Endodermal cell (in vitro differentiated cells): ENCODE measurements at places on chromosomes 5 and 9.

DNA sequence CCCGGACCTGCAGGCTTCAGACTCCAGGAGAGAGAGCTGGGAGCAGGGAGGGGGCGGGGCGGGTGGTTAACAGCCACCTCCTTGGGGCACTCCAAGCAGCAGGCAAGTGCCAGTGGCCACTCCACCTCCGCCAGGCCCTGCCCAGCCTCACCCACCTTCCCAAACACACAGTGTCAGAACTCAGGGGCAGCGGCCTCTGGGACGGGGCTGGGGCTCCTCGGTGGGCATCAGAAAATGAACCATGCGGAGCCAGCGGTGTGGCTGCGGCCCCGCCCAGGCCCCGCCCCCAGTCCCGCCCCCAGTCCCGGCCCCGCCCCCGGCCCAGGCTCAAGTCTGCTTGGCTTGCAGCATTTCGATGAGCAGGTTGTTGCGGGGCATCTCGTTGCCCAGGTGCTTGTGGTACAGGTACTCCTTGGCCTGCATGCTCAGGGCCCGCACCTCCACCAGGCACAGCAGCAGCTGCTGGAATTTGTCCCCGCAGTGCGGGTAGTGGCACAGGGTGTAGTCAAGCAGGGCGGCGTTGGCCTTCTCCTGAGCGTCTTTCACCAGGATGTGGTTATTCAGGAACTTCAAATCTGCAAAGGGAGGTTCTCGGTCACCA, 24.7 kb downstream of the NR5A1 start:
- DNase-seq, result peak; percentile 90

- DNase-seq, result no peak
These were observed 364 bp downstream of the RPS6 start for GRCh38 chr9:19379697-19380046.

DNA sequence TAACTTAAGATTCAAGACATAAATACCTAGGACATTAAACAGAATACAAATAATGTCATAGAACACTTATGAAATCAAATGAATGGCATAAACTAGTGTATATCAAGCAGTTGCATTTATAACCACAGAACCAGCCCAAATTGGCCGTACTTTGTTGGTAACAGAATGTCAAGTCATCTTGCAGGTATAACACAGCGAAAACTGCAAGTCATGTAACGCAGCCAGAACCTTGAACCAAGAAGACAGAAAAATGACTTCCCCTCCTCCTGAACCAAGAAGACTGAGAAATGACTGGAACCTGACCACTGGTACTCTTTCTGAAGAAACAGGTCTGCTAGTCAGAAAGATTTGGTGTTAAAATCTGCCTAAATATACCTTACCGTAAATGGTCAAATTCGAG, 38.9 kb downstream of the ANKRD31 start:
- DNase-seq, result no peak

DNA sequence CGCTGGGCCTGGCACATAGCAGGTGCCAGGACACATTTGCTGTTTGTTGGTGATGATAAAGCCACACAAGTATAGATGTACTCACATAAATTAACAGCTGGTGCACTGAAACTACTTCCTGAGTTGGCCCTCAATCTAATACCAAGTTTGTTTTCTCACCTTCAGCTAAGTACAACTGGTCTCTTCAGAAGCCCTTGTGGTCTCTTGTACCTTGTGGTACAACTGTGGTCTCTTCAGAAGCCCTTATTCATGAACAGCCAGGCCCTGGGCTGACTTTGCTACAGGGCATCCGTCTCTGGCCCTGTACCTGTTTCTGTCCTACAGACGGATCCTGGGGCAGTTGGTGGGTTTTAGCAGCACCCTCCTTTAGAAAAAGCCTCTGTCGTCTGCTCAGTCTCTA, 81.5 kb downstream of the DAB2IP start:
- no peak for DNase-seq

DNA sequence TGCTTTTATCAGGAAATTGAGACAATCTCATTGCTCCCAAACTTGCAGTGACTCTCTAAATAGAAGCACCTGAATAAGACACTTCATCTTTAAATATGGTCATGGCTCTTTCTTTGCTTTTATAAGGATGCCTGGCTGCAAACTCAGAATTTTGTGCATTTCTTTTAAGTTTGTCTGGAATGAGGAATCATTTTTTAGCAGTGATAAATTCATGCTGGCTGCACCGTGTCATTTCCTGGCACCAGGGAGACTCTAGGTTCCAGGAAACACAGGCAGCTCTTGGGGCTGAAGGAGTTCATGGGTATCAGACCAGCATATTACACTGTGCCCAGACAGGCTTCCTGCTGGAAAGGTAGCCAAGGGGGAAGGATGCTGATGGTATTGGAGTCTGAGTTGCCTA, 109.9 kb downstream of the NUDT12 start:
- DNase-seq, result no peak

DNA sequence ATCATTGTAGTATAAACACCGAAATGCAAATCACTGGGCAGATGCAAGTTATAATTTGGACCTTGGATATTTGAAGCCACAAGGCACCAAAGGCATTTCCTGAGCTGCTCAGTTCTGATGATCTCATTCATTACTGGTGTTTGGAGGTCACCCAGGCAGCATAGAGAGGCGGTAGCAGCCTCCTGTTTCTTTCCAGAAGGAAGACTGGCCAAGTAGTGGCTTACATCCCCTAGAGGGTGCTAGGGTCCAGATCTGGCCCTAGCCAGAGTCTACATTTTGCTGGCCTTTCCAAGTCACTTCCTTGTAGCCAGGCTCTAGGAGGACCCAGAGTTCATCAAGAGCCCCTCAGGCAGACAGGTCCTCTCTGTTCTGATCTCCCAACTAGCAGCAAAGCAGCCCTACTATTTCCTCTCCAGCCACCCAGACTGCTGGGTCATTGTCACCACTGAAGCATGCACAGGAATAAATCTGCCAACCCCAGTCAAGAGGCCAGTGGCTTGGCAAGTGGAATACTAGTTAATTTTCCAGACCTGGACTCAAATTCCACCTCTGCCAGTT, 33.4 kb upstream of the TTC1 start:
- DNase-seq, result no peak

DNA sequence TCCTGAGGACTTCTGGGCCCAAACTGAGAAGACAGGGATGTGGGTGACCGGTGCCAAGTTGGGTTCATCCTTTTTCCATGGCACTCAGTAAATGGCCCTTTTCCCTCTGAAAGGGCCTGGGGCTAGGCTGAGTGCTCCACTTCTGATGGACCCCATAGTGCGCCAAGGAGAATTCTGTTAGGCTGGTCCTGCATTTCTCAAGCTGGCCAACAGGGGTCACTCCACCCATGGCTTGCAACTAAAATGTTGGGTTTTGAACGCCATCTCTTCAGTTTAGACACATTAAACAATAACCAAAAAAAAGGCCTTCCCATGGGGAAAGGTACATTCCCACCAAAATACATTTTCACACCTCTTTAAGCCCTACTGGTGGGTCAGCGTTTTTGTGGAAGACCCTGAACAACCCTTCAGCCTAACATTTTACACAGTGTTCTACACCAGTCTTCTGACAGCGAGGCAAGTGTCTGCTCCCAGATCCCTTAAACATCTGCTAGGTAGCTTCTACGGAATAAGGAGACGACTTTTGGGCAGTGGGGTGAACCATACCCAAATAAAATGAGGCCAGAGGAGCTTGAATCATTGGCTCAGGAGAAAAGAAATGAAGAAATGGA, 27.3 kb downstream of the CNTFR start:
- DNase-seq, result peak; percentile 83

DNA sequence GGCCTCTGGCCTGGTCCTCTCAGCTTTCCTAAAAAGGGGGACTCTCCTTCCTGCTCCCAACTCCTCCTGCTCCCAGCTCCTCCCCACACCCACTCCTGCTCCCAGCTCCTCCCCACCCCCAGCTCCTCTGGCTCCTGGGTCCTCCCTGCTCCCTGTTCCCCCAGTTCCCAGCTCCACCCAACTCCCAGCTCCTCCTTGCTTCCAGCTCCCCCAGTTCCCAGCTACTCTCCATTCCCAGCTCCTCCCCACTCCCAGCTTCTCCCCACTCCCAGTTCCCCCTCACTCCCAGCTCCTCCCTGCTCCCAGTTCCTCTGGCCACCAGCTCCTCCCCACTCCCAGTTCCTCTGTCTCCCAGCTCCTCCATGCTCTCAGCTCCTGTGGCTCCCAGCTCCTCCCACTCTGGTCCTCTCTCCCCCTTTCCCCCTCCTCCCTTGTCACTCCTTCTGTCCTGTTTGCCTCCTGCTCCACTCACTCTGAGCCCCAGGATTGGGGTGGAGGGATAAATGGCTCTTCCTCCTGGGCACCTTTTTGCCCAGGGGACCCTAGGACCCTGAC, 75.7 kb downstream of the KCNT1 start:
- DNase-seq, result no peak

- DNase-seq, result no peak
These were observed 7.6 kb downstream of the S1PR3 start for GRCh38 chr9:88998911-88999310.

DNA sequence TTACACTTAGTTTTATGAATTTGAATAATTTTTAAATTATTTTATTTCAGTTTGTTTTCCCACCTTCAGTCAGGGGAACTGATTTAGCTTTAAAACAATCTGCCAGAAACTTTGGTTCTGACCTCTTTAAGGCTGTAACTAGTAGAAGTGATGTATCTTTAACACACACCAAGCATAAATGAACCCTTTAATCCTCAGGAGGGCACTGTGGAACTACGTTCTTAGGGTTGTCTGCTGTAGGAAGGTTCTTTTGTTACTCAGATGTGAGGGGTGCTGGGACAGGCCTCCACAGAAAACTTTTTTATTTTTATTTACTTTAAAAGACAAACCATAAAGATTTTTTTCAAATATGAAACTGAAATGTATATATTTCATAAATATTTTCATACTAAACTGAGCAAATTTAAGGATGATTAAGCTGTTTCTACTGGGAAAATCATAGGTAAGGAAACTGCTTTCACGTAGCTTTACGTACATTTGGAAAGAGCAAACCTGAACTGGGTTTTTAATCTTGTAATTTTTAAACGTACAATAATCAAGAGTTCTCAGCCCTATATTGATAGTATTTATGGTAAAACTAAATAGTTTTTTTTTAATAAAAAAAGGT, 5.3 kb downstream of the KLF4 start:
- peak; percentile 57 for DNase-seq

GRCh38 chr9:119441832-119442231, 72.6 kb upstream of the BRINP1 start:
- DNase-seq, result no peak

GRCh38 chr5:36457511-36458270, 148.7 kb upstream of the SLC1A3 start:
- DNase-seq, result no peak

- DNase-seq, result no peak
These were observed 19.5 kb upstream of the TMEM174 start for GRCh38 chr5:73153513-73153912.

DNA sequence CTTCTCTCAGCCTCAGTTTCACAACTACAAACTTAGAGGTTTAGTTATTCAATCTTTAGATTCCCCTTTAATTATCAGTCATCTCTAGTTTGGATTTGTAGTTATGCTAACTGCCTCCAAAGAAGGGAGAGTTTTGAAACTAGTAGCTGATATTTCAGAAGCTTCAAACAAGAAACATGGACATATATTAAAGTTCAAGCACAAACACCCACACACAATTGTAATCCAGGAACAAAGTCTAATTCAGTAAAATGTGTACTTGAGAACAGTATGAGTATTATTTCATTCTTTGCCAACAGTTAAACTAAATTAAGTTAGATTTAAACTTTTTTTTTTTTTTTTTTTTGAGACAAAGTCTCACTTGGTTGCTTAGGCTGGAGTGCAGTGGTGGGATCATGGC, 71.2 kb upstream of the ABCA1 start:
- no peak for DNase-seq

GRCh38 chr5:95822043-95822541, 434 bp downstream of the GLRX start:
- peak; percentile 83 for DNase-seq

- DNase-seq, result no peak
These were observed 217.0 kb downstream of the AP3B1 start for GRCh38 chr5:78077369-78078068.

DNA sequence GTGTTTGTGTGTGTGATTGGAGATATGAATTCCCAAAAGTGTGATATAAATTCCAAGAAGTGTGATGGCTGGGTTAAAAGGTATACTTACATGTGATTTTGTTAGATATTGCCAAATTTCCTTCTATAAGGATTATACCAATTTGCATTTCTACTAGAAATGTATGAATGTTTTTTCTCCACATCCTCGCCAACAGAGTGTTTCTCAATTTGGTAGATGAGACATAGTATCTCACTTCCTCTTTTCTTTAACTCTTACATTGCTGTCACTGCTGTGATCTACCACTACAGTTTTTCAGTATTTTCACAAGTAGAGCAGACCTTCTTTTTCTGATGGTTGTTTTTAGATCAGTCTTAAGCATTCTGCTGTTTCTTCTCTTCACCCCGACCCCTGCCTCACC, 111.3 kb downstream of the FER start:
- DNase-seq, result no peak

- no peak for DNase-seq
These were observed 375.7 kb upstream of the PRR16 start for GRCh38 chr5:120088412-120088811.

DNA sequence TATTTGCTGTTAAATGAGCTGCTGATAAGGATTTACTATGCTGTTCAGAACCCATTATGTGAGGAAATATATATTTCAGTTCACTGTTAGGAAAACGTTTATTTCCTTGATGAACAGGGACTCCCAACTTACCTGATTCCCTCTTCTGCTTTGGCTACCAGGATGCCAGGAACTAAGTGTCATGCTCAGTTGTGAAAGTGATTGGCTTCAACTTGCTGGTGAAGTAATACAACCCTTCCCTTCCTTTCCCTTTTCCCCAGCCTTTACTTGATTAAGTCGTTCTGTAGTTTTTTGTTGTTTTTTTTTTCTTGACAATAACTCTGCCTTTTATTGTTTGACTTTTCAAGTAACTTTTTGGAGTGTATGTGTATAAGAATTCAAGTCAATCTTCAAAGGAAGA, 309.3 kb downstream of the DOCK8 start:
- no peak for DNase-seq

- DNase-seq, result no peak
These were observed 14.4 kb downstream of the GALNT12 start for GRCh38 chr9:98821831-98822230.

GRCh38 chr5:15014809-15015208, 143.2 kb upstream of the ANKH start:
- no peak for DNase-seq

DNA sequence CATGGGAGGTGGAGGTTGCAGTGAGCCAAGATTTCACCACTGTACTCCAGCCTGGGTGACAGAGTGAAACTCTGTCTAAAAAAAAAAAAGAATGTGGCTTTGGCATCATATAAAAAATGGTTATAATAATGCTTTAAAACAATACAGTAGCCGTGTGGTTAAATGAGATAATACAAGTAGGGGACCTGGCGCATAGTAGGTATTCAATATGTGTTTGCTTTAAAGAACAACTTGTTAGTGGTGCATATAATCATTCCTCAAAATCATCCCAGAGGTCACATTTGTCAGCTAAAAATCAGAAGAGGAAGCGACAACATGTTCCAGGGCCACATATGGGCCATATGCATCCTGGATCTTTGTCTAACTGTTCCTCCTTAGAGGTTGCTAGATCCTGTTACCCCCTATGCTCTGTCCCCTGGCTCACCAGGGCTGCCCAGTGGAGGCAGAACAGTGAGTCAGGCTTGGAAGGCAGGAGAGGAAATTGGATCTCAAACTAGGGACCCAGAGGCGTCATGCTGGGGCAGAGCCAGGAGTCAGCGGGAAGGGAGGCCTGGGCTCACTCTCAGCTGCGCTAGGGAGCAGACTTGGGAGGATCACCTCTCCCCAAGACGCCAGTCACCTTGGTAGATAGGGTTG, 27.7 kb downstream of the LHX6 start:
- DNase-seq, result no peak
